ENCODE measurements at places on chromosomes 11 and 22.

GRCh38 chr11:65574811-65575567 is 864 bp upstream of the EHBP1L1 start:
- no peak for DNase-seq

DNA sequence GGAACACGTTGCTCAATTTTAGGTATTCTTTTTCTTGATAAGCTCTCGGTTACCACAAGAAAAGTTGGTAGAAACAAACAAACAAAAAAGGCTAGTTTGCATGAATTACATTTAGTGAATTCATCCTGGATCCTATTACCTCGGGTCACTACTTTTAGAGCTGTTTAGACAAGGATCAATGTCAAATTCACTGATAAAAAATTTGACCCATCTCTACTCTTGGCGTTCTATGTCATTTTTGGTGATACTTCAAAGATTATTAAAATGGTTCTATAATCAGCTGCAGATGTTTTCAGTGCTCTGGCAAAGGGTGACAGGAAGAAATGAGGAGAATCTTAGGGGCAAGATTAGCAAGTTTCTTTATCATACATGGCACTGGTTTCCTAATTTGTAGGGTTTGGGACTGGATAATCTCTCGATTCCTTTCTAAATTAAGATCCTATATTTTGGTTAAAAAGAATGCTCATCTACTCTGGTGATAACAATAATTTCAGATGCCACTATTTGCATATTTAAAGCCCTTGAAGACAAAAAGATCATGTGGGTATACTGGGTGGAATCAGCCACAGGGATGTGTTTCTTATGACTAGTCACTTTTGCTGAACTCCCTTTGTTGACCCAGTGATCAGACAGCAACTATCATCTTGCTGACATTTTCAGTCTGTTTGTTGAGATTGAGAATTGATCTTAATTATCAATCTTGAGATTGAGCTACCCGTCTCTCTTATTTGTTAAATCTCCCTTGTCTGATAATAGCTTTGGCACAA is 442.9 kb downstream of the AASDHPPT start:
- DNase-seq, result no peak

GRCh38 chr11:2191883-2192282 is 20.3 kb upstream of the TH start:
- no peak for DNase-seq

- DNase-seq, result no peak
These were observed 485.9 kb downstream of the JRKL start for GRCh38 chr11:96875712-96876111.

- no peak for DNase-seq
These were observed 10.2 kb upstream of the CBX6 start for GRCh38 chr22:38881997-38882879.

All from common myeloid progenitor, CD34-positive (primary cell).